Activated naive CD4-positive, alpha-beta T cell (primary cell): ENCODE measurements at places on chromosomes 5 and 9.

DNA sequence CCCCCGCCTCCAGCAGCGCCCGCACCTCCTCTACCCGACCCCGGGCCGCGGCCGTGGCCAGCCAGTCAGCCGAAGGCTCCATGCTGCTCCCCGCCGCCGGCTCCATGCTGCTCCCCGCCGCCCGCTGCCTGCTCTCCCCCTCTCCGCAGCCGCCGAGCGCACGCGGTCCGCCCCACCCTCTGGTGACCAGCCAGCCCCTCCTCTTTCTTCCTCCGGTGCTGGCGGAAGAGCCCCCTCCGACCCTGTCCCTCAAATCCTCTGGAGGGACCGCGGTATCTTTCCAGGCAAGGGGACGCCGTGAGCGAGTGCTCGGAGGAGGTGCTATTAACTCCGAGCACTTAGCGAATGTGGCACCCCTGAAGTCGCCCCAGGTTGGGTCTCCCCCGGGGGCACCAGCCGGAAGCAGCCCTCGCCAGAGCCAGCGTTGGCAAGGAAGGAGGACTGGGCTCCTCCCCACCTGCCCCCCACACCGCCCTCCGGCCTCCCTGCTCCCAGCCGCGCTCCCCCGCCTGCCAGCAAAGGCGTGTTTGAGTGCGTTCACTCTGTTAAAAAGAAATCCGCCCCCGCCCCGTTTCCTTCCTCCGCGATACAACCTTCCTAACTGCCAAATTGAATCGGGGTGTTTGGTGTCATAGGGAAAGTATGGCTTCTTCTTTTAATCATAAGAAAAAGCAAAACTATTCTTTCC is 19.3 kb downstream of the CDKN2A start:
- DNase-seq, result no peak

DNA sequence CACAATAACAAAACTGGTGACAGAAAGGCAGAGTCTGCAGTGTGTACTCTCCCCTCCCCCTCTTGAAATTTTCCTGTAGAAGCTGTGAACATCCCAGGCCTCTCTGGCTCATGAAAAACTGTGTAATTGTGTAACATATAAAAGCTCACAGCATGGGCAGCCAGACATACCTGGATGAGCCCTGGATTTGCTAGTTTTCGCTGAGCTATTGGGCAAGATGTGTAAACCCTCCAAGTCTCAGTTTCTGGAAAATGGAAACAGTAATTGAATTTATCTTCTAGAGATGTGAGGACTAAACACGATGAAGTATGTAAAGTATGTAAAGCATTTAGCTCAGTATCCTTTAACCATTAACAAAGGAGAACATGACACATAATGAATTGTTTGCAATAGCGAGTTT is 143.2 kb upstream of the ANKH start:
- DNase-seq, result no peak

GRCh38 chr5:13552361-13552760 is 392.1 kb downstream of the DNAH5 start:
- no peak for DNase-seq

DNA sequence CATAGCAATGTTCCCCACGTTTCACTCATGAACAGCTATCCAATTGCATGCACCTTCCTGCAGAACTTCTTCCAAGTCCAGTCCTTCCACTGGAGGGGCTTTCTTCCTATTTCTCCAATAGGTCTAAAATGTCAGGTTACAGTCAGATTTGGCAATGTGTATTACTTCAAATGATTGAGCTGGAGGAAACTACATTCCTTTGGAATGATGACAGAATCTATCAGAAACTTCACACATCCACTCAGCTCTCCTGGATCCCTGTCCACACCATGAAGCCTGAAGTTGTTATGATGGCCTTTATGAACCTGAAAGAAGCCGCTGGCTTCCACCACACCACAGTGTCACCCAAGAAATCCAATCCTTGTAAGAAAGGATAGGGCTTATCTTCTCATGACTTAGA is 32.2 kb downstream of the FBXW2 start:
- no peak for DNase-seq

DNA sequence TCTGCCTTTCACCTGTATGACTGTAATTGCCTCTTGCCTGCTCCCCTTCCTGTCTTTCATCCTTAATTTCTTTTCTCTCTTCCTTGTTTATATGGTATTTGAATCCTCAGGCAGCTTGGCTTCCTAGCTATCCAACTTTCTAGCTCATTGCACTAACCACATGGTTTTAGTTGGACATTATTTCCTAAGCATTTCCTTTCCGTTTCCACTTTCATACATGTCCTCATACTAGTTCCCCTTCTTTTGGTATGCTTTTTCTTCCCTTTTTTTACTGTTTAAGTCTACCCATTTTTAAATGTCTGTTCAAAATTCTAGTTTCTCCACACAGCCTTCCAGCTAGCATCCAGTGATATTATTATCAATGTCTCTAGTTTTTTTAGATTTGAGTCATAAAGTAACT is 6.6 kb downstream of the CWC27 start:
- DNase-seq, result no peak
